SK-N-SH treated with all-trans-retinoic acid at 6 μM for 48 hours (cell line): ENCODE measurements at places on chromosomes 1 and 21.

- ATAC-seq, result no peak
Observed at GRCh38 chr1:215345766-215346165, 221.3 kb upstream of the KCTD3 start.

DNA sequence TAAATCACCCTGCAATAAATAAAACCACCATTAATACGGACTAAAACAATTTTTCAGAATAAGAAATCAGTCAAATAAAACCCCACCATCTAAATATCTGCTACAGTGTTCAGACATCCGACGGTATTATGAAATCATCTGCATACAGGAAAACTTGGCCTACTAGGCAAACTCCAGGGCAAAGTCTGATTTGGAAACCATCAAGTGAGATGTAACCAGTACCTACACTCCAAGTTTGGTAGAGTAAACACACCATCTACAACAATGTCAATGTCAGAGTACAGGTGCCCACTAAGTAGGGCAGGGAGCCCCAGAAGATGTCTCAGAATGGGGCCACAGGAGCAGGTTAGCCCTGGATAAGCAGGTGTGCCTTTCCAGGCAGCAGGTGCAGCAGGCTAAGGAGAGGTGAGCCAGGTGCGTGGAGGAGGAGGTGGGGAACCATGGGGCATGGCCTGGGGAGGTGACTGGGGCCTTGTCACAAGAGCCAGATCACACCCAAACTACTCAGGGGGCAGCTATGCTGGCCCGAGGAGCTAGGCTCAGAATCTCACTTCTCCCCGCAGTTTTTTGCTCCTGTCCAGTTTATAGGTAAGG is 59.6 kb downstream of the CAPZB start:
- ATAC-seq, result no peak

DNA sequence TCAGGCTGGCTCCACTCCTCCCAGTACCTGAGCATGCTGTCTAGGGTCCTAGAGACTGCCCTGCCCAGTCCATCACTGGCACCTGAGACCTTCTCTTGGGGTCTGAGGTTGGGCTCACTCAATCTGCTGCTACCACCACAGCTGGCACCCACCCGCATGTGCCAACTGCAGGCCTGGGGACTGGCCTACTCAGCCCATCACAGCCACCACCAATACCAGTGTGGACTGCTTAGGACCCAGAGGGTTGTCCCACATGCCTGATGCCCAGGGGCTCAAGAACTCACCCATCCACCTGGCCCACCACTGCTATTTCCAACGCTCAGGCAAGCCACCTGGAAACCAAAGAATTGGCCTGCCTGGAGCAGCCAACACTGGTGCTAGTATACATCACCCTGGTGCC is 63.5 kb downstream of the CYP4B1 start:
- no peak for ATAC-seq

DNA sequence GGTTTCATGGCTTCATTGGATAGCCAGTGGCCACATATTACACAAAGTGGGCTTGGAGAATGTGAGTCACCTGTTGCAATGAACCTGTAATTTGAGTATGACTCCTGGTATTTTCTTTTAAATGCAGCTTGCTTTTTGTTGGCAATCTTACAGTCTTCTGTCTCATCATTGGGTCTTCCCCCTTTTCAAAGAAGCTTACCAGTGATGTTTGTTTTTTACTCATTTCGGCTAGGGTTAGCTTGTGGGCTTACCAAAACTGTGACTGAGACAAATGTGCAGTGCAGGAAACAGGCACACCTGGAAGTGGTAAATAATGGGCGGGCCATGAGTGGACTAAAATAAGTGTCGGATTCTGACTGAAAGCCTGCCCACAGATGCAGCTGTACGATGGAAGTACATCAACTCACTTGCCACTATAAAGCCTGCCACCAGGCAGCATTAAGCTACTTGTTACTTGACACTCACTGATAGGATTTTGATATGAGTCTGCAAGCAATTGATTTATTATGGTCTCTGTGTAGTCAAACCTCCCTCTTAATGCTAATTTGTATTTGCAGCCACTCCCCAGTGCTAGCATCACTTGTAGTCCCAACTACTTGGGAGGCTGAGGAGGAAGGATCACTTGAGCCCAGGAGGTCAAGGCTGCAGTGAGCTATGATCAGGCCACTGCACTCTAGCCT is 4.2 kb downstream of the HHAT start:
- ATAC-seq, result no peak

- no peak for ATAC-seq
Observed at GRCh38 chr1:200629876-200630514, 9.4 kb upstream of the KIF14 start.
